Activated CD4-positive, alpha-beta T cell treated with anti-CD3 and anti-CD28 coated beads, Interleukin-2, amount 50 U/mL, for 4 hours (primary cell): ENCODE measurements at places on chromosomes 7 and 10.

DNA sequence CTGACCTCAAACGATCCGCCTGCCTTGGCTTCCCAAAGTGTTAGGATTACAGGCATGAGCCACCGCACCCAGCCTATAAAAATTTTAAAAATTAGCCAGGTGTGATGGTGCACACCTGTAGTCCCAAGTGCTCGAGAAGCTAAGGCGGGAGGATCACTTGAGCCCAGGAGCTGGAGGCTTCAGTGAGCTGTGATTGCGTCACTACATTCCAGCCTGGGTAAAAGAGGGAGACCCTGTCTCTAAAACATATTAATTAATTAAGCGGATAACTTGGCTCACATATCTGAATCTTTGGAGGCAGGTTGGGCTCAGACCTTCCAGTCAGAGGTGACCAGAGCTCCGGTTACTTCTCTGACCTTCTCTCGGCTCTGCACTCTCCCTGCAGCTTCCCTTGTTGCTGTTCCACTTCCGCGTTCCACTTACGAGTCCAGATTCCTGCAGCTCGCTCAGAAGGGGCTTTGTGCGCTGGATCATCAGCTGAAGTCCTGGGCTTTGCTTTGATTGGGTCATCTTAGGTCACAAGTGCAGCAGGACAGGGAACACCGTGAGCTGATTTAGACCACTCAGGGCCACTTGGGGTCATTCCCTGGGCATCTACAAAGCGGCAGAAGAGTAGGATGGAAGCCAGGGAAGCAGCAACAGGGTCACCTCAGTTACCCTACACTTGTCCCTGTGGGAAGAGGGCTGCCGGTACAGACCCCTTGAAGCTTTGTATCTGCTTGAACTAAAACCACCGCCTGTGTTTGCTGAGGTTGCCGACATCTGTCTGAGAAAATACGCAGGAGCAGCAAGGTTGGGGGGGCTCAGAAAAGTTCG, 2.0 kb upstream of the ARPC1B start:
- DNase-seq: no peak

DNA sequence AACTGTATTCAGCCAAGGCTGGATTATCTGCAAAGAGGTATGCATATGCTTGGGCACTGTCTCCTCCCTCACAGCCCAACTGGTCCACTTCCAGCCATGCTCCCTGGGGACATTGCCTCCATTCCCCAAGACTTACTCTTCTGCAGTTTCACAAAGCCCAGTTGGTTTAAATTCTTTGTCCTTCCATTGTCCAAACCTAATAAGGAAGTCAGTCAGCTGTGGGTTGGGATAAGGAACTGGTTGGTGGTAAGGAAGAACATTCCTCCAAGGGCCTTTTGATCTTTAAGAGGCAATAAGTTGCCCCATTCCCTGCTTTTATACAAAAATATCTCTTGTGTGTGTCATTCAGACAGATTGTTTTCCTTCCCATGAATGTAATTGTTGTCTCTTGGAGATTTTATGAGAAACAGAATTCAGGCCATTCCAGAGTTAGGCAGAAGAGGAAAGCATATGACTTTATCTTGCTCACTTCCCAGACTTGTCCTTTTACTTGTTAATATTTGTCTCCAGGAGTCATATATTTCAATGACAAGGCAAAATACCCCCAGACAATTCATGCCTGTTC, 673.7 kb downstream of the SUGCT start:
- no peak for DNase-seq

- no peak for DNase-seq
Measured at GRCh38 chr7:119256446-119257131, 1016.4 kb upstream of the KCND2 start.

DNA sequence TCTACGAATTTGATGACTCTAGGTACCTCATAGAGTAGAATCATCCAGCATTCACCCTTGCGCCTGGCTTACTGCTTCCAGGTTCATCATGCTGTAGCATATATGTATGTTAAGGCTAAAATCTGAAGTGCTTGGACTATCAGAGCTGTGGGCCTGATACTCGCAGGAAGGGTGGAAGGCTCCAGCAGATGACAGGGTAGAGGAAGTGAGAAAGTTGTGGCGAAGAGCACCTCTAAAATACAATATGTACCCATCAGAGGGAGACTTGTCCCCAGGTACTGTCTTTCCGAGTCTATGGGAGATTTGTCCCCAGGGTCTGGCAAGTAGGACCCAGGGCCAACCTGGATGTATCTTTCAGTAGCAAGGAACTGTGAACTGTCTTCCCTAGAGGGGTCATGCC, 48.1 kb upstream of the PLEKHA1 start:
- DNase-seq: no peak

DNA sequence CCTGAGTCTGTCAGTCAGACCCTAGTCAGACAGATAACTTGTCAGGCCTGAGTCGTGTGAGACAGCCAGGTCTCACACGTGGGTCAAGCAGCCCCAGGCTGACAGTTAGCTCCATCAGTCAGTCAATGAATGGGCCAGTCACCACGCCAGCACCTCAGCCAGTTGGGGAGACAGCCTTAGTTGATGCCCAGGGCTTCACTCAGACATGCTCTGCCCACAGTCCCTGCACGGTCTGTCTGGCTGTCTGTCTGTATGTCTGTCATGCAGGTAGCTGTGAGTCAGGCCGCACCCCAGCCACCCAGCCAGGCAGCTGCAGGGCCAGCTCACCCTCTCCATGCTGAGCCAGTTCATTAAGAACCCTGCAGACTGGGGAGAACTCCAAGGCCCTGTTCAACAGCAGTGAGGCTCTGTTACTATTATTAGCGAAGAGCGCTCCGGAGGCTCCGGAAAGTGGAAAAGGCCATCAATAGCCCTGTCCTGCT, 141.1 kb upstream of the PCBD1 start:
- no peak for DNase-seq

DNA sequence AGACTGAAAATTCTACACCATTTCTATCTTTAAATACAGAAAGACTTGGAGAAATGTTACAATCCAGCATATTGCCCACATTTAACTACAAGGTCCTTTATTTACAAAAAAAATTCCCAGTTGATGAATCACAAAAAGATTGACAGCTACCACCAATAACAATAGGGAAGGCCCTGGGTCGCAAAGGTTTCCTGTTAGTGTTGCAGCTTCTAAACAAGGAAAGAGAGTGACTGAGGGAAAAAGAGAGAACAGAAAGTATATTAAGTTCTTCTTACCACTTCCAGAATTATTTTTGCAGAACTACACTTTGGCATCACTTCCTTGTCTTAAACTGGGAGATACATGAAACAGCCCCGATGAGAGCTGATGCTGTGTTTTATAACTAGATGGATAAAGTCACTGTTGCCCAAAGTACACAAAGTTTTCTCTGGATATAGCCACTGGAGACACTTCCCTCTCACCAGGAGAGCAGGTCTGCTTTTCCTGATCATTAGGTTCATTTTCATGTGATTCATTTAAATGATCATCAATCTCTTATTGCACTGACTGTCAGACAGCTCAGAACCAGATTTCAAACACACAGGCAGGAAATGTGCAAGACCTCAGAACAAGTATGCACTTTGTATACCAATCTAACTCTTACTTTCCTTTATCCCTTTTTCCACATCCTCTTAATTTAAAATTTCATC, 57.0 kb downstream of the SHTN1 start:
- no peak for DNase-seq

DNA sequence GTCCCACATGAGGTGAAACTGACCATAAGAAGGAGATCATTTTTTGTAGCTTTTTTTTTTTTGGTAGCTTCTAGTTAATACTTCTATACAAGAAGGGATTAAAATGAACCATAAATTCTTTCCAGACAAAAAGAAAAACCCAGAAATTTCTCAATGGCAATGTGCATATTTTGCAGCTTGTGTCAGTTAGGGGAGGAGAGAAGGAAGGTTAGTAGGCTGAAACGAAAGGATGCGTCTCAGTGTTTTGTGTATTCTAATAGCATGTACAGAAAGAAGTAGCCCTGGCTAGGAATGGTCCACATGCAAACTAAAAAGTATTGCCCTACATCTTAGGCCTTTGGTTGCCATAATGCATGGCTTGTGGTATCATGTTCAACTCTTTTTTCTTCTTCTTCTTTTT, 90.6 kb downstream of the CACNB2 start:
- no peak for DNase-seq

GRCh38 chr10:99389729-99390480, 40.5 kb downstream of the GOT1 start:
- DNase-seq: no peak

DNA sequence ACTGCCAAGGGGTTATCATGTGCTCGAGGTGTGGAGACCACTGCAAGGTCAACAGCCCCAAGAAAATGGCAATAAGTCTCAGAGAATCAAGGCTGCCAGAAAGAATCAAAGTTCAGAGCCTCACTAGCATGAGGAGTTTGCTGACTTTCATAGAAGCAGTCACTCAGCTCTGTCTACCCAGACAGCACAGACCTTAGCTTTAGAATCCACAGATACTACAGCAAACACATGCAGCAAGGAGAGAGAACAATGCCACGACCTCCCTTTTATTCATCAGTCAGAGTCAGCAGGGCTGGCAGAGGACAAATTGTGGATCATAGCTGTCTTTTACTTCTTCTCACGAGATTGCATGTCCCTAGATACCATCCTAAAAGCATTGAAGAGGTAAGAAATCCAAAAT, 121.3 kb downstream of the MBL2 start:
- no peak for DNase-seq

DNA sequence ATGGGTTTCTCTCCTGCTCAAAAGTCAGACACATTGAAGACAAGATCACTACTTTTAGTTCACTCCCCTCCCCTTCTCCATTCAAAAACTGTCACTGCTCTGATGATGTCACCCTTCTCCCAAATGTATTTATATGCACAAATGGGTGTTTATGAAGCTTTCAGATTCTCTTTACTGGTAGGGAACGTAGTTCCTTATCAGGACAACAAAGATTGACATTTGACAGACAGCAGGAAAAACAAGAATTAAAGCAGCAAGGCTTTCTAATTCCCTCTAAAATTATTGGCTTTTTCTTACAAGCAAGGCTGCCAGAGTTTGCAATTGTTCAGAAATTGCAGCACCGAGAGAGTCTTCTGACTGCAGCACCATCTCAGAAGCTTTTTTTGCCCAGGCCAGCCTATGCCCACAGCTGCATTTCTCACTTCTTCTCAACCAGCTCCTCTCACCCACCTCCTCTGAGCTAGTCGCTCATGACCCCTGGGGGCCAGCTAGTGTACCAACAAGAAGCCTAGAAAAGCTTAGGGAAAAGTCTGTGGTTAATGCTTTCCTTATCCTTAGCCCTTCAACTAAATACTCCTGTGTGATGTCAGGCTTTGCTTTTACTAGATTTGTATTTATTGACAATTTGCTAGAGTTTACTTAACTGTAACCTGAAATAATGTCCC, 265.1 kb downstream of the HTR7 start:
- DNase-seq: no peak

DNA sequence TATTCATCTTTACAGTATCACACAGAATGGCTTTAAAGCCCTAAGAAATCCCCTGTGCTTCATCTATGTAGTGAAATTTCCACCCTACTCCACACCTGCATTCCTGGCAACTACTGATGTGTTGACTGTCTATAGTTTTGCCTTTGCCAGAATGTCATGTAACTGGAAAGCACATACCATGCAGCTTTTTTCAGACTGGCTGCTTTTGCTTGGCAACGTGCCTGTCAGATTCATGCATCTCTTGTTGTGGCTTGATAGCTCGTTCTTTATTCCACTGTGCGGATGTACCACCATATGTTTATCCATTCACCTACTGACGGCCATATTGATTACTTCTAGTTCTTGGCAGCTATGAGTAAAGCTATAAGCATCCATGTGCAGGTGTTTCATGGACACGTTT, 30.6 kb downstream of the RBM17 start:
- DNase-seq: no peak

GRCh38 chr7:91090684-91091083, 173.5 kb upstream of the FZD1 start:
- no peak for DNase-seq

DNA sequence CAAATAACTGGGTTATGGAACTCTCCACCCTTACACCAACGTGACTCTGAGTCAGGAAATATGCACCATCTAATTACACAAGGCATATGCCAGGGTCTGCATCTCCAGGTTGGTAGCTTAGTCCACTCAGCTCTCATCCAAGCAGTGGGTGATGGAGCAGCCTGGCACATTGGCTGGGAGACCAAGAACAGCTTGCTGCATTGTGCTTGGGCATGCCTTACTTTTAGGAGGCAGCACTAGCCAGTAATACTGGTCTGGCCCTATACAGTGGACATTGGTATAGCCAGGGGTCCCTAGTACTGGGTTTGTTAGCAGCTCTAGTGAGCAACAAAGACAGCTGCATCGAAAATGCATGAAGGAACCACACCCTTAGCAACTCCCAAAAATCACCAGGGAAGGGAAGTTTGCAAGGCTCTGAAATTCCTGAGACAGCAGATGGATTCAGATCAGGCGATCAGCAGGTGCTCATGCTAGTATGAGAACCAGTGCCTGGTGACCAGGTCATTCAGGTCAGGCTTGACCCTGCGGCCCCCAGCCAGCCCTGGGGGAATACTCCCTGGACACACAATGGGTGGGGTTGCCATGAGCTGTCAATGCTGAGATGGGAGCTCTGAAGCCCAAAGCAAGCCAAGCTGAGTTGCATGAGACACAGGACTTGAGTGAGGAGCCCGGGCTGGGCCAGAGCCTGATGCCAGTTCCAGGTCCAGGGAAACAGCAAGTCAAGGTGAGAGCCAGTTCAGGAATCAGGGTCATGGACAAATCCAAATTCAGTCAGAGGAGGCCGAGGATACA, 217.9 kb upstream of the ZMIZ1 start:
- no peak for DNase-seq

DNA sequence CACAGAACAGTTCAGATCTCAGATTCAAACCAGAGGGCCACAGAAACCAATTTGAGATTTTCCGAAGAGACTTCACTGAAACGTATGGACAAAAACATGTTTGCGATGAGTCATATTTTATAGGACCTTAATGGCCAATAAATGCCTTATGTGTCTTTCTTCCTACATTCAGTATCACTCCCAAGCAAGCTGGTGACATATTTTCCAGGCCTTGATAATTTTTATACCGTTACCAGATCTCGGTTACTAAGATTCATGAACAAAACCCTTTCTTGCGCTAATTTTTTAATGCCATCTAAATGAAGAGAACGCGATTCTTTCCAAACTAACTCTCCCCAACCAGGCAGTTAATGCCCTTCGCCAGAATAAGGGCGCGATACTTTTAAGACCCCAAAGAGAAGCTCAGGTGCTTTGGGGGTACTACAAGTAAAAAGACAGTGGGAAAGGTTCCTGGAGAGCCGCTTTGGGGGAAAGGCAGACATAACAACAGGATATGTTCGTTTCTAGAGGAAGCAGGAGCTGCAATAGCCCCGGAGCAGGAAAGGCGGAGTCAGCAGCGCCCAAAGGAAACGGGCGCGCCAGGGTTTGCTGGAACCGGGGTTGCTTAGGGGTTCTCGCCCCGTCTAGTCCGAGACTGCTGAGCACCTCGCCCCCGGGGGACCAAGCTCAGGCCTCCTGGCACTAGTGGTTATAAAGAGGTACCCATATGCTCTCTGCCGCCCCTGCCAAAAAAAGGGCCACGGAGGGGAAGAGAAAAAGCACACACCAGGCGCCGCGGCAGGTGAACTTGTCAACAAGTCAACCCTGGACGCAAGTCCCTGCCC, 884 bp downstream of the ICA1 start:
- DNase-seq: no peak

- no peak for DNase-seq
Measured at GRCh38 chr7:28840592-28840995, 117.5 kb downstream of the TRIL start.
